Esophagus mucosa (tissue), 1 donor: ENCODE measurements at places on chromosomes 16 and 17.
A peak's percentile ranks its signal among the peaks of the same experiment; 100 is the strongest.

DNA sequence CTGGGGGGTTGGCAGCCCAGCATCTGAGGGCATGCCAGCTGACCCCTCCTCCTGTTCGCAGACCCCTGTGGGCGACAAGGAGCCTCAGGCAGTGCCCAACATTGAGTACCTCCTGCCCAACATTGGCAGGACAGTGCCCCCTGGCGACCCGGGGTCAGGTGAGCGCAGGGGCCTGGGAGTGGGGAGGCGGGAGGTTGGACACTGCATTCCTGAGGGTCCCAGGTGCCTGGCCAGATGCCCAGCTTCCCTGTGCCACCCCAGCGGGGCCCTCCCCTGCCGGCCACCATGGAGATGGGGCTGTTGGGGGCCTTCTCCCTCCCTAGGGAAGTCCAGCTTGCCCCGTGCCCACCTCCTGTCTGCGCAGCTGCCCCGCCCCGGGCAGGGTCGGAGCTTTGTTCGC, 70.1 kb downstream of the ARHGAP23 start:
- no peak for ATAC-seq

DNA sequence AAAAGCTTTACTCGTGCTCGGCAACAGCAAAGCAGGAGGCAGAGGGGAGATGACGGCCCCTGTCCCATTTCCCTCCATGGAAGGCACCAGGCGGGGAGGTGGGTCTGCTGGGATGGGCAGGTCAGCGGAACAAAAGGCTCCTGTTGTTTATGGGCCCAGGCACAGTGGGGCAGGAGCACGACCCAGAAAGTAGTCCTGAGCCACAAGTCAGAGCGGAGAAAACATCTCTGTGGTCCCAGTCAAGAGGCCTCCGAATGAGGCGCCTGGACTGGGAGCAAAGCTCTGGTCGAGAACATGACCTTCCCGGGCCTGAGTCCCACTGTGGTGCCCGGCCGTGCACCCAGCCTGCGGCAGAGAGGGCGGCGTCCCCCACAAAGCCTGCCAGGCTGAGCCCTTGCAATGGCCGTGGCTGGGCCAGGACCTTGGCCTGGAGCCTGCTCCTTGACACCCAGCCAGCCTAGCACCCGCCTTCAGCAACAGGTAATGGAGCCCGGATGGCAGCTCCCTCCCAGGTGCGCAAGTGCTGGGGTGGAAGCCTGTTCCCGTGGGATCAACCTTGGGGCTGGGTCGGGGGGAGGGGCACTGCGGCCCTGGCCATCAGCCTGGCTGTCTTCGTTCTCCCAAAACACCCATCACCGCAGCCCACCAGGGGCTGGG, 3.6 kb downstream of the RFNG start:
- no peak for ATAC-seq

- no peak for ATAC-seq
Measured at GRCh38 chr16:86758932-86759331, 180.6 kb downstream of the FOXL1 start.

GRCh38 chr17:78583091-78583490, 5.9 kb upstream of the DNAH17 start:
- ATAC-seq, result peak; percentile 51

DNA sequence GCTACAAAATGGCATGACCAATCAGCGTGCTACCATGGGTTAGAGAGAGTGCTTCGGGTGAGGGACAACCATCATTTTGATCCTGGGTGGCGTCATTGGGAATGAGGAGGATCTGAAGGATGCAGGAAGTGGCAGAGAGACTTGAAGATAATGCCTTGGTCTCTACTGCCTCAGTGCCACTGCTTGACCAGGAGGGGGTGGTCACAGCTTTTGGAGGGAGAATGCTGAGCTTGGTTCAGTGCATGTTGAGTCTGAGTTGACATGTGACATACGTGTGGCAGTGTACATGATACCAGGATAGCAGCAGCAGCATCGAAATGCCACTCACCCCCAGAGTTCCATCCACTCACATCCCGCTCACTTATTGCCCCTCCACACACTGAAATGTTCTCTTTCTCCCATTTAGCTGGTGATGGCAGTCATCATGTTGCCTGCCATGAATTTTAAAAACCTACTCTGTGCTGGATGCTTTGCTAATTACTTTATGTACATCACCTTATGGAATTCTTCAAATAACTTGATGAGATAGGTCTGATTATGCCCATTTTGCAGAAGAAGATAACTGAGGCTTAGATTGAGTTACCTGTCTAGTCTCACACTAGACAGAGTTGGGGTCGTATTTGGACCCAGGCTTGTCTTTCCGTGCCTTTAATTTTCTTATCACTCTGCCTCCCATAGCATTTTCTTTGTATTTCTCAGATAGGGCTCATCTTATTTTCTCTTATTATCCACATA, 36.7 kb downstream of the ARSG start:
- no peak for ATAC-seq
